ENCODE measurements at places on chromosomes 7 and 10.

DNA sequence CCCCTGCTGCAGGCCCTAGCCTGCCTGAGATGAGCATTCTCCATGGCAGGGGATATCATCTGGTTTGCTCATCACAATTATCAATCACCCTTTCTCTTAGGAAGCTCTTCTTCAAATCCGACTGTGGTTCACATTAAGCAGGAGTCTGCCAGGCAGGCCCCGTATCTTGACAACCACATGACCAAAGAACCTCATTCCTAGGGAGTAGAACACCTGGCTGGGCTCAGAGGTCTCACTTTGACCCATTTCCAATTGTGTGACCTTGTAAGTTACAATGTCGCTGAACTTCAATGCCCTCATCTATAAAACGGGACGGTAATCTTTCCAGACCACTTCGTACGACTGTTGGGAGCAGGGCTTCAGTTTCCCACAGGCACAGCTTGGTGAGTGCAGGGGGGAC lies 156.4 kb upstream of the PCBD1 start:
- DNase-seq, result no peak

GRCh38 chr7:111578754-111579153 lies 16.5 kb upstream of the IMMP2L start:
- DNase-seq, result no peak

GRCh38 chr10:103951942-103952341 lies 15.0 kb upstream of the SLK start:
- DNase-seq, result no peak

DNA sequence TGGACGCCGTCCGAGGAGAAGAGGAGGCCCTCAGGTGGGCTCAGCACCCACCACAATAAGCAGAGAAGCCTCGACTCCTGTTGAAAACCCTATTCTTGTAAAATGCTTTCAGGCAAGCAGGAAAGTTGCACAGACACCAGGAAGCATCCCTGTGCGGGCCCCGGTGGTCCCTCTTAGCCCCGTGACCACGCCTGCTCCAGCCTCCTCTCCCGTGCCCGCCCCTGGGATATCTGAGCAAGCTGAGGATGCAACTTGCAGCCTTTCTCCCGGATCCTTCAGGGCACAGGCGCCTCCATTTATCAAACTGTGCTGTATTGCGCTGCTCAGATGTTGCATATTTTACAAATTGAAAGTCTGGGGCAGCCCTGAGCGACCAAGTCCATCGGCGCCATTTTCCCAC lies 72.7 kb downstream of the CFAP46 start:
- DNase-seq, result no peak

Measured in stimulated activated CD4-positive, alpha-beta T cell treated with anti-CD3 and anti-CD28 coated beads, TNF-alpha, amount 100 ng/mL, for 1 hour (primary cell).